ENCODE measurements at places on chromosomes 12 and 14. TPM values are rescaled to one million over a fixed set of nuclear protein-coding genes. Genes with fewer than 3 reads are reported as not detected.

GRCh38 chr14:69667938-69668335, 56.5 kb downstream of the SUSD6 start:
- H3K4me1 ChIP-seq = peaks cover 21% of the 10 kb centered on the region
- peak overlapping the region; percentile 90 for H3K27ac ChIP-seq
- H3K27me3 ChIP-seq = no peaks in the 10 kb centered on the region
- no peaks in the 10 kb centered on the region for H3K36me3 ChIP-seq
- DNase-seq = no peak

DNA sequence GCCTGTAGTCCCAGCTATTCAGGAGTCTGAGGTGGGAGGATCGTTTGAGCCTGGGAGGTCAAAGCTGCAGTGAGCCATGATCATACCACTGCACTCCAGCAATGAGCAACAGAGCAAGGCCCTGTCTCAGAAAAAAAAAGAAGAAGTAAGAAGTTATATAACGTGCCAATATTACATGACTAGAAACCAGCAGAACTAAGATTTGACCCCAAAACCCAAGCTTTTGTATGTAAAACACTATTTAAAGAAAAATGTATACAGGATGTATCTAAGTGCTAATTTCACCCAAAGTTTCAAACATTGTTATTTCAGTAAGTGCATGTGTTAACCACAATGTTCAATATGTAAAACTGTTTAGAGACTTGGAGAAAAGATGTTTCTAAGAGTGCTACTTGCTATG, 94.7 kb downstream of the SLC5A8 start:
- no peak overlapping the region for H3K27ac ChIP-seq
- H3K4me3 ChIP-seq = no peak overlapping the region
- no peak for DNase-seq
- no peaks in the 10 kb centered on the region for H3K27me3 ChIP-seq
- H3K4me1 ChIP-seq = no peaks in the 10 kb centered on the region

DDN gene
- not detected for total RNA-seq

FOXN4 gene
- total RNA-seq = not detected

GRCh38 chr12:118061011-118061872, at the start of gene WSB2:
Gene WSB2 (minus strand): TSS chr12:118061179. CDS start chr12:118061048, 131 bp downstream.
- H3K27ac ChIP-seq = peak within 1 kb of the TSS; percentile 100
- no peaks in the 10 kb centered on the region for H3K36me3 ChIP-seq
- peak; percentile 65 for DNase-seq
- H3K27me3 ChIP-seq = no peaks in the 10 kb centered on the region
- peak within 1 kb of the TSS; percentile 91 for H3K4me3 ChIP-seq

- H3K4me1 ChIP-seq = peaks cover 13% of the 10 kb centered on the region
- H3K4me3 ChIP-seq = peak overlapping the region; percentile 98
- H3K36me3 ChIP-seq = no peaks in the 10 kb centered on the region
Observed at GRCh38 chr14:55581342-55581771, 1.4 kb downstream of the KTN1 start.

SLC4A8 gene
- total RNA-seq = 6.2 TPM

GRCh38 chr14:96281486-96281885, 25.5 kb downstream of the BDKRB1 start:
- DNase-seq = no peak
- H3K4me3 ChIP-seq = no peak overlapping the region
- no peak overlapping the region for H3K27ac ChIP-seq
- no peaks in the 10 kb centered on the region for H3K27me3 ChIP-seq
- H3K36me3 ChIP-seq = no peaks in the 10 kb centered on the region
